EL (cell line): ENCODE measurements at places on chromosomes 6 and 20.

GRCh38 chr20:45822857-45823256 lies 4.3 kb downstream of the TNNC2 start:
- DNase-seq: peak; percentile 56

DNA sequence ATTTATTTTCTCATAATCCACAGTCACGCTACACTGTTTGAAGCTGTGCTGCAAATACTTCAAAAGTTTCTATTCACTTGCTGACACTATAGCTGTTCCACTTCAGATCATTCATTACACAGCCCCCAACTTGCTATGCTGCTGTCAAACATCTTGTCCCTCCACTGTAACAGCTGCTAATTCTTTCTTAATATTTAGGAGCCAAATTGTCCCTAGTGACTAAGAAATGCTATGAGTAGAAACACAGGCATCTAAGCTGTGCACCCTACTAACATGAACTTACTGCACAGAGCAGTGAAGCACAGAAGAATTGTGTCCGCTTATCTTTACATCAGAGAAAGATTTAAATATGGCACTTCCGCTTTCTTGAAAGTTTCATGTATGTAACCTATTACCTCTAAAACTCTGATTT lies 91.3 kb downstream of the PDE10A start:
- no peak for DNase-seq

DNA sequence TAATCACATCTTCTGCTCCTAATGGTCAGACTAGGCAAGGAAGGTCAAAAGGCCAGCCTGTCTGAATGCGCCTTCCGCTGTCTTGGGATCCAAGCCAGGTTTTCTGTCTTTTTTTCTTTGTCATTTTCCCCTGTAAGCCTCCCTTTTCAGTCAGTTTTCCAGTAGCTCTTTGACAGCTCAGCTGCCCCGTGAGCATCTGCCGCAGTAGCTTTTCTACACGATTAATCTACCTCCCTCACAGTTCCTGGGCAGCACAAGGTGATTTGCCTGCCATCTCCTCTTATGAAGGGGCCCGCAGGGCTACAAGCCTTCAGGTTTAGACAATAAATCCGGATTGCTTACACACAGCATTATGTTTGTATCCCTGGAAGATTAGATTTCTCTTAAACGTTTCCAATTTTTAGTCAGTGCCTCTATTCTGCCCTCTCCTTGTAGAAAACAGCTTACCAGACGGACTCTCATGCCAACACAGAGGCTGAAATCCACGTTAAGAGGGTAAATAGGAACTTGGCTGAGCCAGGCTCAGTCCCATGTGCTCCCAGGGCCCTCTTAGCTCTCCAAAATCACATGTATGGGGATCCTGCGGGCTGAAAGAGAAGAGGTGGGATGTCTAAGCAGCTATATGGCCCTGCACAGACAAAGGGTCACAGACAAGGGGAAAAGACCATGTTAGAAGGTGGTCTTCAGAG lies 77.2 kb downstream of the LY86 start:
- DNase-seq: no peak

DNA sequence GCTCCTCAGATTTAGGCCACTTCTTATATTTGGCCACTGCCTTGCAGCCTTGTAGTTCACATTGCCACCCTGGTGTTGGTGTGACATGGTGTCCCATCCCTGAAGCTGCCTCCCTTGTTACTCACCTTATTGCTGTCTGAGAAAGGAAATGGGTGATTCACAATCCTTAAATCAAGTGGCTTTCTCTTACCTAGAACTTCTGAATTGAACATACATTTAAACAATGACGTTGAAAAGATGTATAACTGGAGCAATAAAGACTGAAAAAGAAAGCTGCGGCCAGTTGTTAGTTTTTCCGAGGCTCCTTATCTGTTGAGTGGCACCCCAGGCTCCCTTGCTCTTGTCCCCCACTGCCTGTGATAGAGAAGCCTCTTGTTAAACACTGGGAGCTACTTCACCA lies 28.8 kb upstream of the GNRH2 start:
- no peak for DNase-seq

- DNase-seq: no peak
Measured at GRCh38 chr20:54056762-54057639, 13.4 kb downstream of the BCAS1 start.

DNA sequence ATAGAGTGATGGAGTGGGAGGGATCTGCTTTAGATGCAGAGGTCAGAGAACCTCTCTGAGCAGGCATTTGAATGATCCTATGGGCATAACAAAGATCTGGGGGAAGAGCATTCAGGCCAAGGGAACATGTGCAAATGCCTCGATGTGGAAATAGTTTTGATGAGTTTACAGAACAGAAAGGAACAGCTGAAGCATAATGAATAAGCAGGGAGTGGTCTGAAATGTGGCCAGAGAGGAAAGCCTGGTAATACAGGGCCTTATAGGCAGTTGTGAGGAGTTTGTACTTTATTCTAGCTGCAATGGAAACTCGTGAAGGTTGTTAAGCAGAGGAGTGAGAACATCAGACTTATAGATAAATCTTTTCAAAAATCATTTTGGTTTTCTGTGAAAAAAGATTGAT lies 33.0 kb upstream of the ME1 start:
- DNase-seq: no peak

DNA sequence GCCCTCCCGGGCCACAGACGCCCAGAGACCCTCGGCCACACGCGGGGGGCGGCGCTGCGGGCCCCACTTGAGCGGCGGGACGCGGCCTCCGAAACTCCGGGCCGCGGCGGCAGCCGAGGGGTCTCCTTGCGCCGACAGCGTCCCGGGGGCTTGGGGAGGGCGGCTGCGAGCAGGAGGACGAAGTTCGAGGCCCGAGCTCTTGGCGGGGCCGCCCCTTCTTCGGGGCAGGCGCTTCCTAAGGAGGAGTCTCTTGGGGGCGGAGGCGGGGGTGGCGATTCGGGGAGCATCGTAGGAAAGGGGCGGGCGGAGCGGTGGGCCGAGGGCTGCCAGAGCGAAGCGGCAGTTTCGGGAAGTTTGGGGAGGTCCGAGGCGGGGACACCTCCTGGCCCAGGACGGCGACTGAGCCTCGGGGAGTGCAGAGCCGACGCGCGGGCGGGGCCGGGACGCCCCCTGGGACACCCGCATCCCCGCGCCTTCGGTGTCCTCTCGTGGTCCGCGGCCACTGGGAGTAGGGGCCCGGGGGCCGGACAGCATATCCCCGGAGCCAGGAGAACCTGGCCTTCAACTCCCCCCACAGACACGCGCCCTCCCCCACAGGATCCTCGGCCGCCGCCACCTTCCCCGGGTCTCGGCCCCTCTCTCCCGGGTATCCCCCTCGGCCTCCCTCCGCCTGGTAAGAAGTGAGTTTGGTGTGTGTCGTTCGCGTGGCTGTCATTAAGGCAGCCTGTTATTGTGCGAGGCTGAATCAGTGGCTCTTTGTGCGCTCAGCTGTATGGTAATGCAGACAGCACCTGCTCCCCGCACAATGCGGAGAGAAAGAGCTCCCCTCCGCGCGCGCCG lies 613 bp upstream of the DLL1 start:
- peak; percentile 56 for DNase-seq

GRCh38 chr6:28675600-28675999 lies 149.9 kb downstream of the GPX5 start:
- no peak for DNase-seq

DNA sequence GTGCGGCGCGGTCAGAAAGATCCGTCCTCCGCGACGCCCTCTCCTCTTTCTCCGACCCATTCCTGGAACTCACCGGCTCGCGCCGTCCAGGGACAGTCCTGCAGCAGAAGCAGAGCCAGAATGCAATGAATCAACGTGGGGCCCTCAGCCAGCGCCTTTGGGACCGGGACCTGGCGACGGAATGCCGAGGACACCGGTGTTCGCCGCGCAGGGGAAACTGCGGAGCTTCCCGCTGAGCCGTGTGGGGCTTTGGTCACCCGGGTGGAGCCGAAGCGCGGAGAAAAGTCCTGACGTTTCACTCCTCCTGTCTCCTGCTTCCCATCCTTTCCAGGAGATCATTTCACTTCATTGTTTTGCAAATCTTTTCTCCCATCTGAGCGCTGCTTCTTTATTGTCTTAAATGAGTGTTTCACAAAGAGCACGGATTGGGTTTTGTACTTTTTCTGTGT lies 26.5 kb downstream of the ULBP1 start:
- no peak for DNase-seq

GRCh38 chr6:95318137-95318536 lies 259.2 kb upstream of the MANEA start:
- DNase-seq: no peak

DNA sequence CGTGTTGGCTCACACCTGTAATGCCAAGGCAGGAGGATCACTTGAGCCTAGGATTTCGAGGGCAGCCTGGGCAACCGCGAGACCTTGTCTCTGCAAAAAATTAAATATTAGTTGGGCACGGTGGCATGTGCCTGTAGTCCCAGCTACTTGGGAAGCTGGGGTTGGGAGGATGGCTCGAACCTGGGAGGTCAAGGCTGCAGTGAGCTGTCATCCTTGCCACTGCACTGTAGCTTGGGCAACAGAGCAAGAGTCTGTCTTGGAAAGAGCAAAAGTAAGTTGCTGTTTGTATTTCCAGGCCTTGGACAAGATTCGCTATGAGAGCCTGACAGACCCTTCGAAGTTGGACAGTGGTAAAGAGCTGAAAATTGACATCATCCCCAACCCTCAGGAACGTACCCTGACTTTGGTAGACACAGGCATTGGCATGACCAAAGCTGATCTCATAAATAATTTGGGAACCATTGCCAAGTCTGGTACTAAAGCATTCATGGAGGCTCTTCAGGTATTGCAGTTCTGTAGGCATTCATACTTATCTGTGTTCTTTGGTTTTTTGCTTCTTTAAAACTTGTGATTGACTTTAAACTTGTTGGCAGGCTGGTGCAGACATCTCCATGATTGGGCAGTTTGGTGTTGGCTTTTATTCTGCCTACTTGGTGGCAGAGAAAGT lies 2.3 kb downstream of the HSP90AB1 start:
- no peak for DNase-seq

- DNase-seq: no peak
Measured at GRCh38 chr6:144782634-144783033, 497.5 kb downstream of the UTRN start.

GRCh38 chr6:37492236-37492972 lies 7.3 kb downstream of the CCDC167 start:
- no peak for DNase-seq

DNA sequence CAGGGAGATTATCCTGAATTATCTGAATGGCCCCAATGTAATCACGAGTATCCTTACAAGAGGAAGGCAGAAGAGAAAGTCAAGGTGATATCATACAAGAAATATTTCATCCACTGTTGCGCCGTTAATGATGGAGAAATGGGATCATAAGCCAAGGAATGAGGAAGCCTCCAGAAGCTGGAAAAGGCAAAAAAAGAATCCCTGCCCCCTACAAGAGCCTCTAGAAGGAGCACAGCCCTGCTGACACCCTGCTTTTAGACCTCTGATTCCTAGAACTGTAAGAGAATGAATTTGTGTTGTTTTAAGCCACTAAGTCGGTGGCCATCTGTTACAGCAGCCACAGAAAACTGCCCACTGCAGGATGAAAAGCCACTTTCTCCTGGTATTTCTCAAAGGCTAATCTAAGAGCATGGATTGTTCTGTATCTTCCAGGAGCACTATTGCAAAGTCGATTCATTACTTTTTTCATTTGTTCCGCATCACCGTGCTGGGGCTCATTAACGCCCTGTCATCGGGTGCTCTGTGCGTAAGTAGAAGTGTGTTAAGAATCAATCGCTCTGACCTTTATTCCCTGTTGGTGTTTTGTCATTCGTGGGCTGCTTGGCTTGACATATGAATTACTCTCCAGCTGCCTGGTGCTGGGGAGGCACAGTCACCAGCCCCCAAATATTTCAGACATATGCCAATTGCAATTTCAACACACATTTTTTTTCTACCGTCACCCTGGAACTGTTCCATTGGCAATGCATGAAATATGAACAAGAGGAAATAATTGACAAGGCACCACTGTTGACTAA lies 117.0 kb downstream of the PCSK2 start:
- DNase-seq: no peak

GRCh38 chr20:25281541-25281991 lies 33.7 kb downstream of the PYGB start:
- no peak for DNase-seq
